ENCODE measurements at places on chromosomes 16 and 17.

DNA sequence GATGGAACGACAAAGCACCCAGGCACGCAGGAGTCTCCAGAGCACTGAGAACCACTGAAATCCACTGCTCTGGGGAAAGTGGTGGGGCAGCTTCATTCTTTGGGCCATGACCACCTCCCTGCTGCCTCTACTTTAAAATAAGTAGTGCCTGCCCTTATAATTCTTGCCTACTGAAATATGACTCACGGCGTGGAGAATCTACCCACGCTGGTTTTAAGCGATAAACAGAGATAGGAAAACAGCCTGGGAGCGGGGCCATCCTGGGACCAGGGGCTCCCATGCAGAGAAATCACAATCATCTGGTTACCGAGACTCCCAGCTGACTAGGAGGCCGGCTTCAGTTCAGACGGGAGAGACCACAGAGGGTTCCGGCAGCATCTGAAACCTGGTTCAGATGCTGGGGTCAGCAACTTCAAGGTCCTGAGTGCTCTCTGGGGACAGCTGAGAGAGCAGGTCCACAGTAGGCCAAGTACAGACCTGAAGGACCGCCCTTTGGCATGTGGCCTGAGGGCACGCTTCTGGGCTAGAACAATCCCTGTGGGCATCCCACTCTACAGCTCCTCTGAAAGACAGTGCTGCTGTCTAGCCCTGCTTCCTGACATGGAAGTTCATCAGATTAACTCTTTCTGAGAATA is 8.6 kb upstream of the DHRS13 start:
- no peak for DNase-seq

DNA sequence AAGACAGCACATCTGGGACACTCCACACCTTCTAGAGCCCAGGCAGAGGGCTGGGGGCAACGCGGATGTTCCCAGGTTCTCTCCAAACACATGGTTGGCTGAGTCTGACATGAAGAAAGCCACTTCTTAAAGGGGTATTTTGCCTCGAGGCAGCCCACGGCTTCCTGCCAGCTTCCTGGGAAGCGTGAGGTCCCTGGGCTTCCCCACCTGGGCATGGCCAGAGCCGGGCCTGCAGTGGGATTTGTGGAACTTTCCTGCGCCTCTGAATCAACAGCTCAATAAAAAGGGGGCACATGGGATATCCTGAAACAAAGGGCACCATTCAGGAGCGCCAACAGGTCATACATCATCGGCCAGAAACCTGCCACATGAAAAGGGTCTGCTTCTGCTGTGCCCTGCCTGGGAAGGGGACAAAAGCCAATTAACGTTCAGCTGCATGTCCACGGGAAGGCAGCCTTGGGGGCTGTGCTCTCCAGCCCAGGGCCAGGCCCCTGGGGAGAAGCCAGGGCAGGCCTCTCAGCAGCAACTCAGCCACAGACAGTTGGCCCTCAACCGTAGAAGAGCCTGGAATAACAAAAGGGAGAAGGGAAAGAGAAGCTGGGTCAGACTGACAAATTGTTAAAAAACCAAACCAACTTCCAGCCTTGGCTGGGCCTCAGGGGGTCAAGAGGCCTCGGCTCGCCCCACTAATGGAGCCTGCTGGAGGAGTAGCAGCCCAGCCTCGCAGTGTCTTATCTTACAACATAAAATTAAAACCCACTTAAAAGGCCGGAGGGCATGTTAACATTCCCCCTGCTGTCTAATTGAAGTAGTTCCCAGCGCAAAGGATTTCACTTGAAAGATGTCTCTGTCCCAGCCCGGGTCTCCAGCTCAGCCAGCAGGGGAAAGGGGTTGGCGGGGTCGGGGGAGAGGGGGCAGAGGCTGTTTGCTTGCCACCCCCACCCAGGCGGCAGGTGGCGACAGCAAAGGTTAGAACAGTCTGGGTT is 34.2 kb downstream of the TBX4 start:
- no peak for DNase-seq

DNA sequence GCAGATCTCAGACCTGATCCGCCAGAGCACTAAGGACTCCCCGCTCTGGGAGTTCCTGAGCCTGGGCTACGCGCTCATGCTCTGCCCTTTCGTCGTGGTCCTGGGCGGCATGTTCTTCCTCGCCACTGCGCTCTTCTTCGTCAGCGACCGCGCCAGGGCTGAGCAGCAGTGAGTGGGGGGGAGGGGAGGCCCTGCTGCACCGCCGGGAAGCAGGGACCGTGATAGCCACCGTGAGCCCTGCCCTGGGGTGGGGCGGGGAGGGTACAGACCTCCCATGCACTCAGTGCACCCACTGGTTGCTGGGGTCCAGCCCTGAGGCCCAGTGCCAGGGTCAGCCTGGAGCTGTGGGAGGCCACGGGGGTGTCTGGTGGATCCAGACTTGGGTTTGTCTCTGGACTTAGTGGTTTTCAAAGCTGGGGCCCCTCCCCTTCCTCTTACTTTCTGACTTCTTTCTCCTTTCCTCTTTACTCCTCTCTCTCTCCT is 18.9 kb downstream of the MYBBP1A start:
- DNase-seq, result no peak

DNA sequence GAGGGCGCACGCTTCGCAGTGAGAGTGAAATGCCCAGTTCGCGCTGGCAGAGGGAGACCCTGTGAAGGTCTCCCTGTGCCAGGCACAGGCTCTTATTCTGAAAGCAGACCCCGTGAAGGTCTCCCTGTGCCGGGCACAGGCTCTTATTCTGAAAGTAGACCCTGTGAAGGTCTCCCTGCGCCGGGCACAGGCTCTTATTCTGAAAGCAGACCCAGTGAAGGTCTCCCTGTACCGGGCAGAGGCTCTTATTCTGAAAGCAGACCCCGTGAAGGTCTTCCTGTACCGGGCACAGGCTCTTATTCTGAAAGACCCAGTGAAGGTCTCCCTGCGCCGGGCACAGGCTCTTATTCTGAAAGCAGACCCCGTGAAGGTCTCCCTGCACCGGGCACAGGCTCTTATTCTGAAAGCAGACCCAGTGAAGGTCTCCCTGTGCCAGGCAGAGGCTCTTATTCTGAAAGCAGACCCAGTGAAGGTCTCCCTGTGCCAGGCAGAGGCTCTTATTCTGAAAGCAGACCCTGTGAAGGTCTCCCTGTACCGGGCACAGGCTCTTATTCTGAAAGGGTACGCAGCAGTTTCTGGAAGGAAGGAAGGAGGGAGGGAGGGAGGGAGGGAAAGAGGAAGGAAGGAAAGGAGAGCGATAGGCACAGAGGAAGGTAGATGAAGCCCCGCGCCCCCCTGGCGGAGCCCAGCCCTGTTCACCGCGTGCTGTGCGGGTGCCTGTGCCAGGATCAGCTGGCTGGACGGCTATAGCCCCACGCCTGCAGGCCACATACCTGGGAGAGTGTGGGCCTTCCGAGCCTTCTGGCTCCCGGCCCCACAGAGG is 55.3 kb downstream of the WDR45B start:
- DNase-seq, result peak; percentile 58

GRCh38 chr17:66455060-66455459 is 152.6 kb downstream of the PRKCA start:
- no peak for DNase-seq

GRCh38 chr16:9666834-9667480 is 515.3 kb downstream of the GRIN2A start:
- no peak for DNase-seq

DNA sequence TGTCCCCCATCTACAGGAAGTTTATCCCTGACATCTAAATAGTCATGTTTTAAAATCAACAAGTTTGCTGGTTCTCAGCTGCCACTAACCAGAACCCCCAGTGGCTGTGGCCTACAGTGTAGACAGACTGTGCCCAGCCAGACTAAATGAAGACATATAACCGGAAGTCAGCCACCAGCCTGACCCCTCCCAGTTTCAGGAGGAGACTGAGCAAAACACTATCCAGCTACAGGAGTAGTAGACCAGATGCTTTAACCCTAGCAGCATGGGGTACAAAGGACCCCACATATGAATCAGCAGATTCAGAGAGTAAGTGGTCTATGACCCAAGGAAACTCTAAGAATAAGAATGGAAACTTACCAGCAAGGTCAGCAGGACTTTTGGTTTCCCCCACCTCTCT is 83.4 kb downstream of the HIC1 start:
- DNase-seq, result no peak

GRCh38 chr16:58098207-58099096 is 30.7 kb downstream of the CFAP20 start:
- no peak for DNase-seq

- no peak for DNase-seq
Measured at GRCh38 chr16:60087530-60087929, 1353.4 kb upstream of the GOT2 start.

- no peak for DNase-seq
Measured at GRCh38 chr16:11370084-11370931, 25.0 kb downstream of the RMI2 start.

DNA sequence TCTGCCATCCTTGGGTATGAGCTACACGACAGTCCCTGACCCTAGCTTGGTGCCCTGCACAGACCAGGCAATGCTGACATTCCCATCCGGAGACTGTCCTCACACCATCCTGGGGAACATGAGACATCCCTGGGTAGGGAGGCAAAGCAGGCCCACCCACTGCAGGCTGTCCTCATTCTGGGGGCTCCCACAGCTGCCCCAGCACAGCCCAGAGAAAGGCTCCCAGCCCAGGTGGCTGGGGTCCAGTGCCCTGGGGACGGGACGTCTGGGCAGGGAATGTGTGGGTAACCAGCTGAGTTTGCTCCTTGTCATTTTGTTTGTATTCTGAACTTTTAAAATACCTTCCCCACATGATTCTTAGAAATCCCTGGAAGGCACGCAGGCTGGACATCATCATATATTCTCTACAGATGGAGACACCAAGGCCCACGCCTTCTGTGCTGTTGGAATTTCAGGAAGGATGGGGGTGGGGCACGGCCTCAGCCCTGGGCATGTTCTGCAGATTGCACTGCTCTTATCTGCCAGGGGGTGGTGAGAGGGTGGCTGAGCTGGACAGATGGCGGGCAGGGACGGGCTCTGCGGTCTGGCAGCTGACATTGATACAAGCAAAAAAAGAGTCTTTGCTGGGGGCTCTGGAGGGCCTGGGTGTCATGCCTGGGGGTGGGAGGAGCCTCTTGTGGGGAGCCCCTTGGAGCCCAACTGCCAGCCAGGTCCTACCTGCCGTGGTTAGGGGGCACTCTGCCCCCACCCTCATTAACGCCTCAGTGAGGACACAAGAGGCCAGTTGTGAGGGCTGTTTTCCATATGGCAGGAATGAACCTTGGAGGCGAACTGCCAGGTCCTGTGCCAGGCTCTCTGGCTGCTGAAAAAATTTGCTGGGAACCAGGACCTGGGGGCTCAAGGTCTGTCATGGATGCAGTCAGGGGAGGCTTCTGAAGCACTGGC is 28.4 kb downstream of the LRRC75A start:
- peak; percentile 83 for DNase-seq

DNA sequence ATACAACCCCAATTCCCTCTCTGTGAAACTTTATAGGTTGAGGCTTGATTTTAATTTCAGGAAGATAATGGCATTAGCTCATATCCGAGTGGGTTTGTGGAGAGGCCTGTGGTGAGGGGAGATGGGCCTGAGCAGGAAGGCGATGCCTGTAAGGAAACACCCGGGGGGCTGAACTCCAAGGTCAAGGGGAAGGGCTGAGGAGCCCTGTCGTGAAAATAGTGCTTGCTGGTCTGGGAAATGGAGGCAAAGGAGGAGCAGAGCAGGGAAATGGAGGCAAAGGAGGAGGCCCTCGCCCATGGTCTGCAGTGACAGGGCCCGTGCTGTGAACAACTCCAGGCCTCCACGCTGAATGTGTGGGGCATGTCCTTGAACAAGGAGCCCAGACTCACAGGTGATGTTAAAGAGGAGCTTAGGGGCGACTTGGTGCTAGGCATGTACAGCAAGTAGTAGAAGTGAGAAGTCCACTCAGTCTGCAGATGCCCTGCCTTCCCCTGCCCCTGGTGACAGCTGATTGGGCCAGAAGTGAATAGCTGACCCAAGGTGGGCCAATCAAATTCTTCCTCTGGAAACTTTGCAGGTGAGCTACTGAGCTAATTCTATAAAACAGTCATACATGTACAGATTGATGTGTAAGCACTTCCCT is 38.1 kb downstream of the MRPS23 start:
- DNase-seq, result no peak

DNA sequence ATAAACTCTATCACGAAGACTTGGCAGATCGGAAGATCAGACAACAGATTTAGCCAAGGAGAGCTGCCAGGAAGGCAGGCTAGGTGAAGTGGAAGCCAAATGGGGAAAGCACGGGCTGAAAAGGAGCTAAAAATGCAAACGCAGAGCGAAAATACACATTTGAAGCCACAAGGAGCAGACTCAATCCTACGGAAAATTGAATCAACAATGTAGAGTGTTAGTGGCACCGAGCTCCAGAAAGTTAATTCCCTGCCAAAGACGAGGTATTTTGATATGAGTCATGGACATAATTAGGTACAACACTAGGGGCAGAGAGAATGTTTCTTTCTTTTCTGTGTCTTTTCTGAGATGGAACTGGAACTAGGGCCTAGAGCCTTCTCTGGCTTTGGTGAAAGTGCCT is 20.7 kb downstream of the GSG1L start:
- no peak for DNase-seq

DNA sequence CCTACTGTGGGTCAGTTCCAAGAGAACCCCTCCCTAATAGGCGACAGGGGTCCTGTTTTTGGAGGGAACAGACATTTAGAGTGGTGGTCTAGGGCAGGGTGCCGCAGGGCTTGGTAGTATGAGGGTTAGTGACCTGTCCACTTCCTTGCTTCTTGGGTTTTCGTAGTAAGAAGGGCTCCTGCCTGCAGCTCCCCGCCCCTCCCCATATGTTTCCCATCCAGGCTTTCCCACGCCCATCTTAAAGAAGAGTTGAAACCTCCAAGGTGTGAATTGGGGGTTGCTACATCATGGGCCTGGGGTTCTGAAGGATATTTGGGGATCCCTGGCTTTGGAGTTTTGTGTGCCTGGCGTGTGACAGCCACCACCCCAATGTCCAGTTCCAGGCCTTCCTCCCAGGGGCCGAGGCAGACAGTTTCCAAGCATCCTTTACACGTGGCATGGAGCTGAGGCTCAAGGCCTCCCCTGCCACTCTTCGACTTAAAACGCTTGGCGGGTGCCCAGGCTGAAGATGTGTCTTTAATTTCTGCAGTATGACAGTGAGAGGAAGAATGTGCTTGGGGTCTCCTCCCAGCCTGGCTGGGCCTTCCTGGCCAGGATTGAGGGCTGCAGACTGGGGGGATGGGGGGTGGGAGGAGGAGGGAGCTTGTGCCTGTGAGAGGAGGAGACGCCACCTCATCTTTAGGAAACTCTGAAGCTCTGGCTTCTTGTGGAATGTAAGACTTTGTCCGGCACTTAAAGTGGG is 2.3 kb upstream of the COL1A1 start:
- no peak for DNase-seq

- DNase-seq, result no peak
Measured at GRCh38 chr16:54591816-54592246, 305.2 kb upstream of the IRX3 start.

DNA sequence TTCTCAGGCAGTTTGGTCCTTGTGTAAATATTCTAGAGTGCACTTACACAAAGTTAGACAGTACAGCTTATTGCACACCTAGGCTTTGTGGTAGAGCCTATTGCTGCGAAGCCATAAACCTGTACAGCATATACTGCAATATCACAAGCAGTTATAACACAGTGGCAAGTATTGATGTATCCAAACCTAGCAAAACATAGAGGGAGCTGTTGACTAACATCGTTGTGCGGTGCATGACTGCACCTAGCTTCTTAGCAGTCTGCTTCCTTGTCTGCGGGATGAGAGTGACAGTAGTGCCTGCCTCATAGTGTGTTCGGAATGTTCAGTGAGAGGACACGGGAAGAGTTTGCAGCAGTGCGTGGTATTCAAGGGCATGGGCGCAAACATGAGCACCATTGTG is 78.9 kb downstream of the MPRIP start:
- DNase-seq, result no peak

- no peak for DNase-seq
Measured at GRCh38 chr17:8007836-8008235, 5.4 kb downstream of the GUCY2D start.

- DNase-seq, result no peak
Measured at GRCh38 chr17:76528528-76529223, 8.8 kb downstream of the CYGB start.

- no peak for DNase-seq
Measured at GRCh38 chr17:27466743-27467375, 10.6 kb downstream of the KSR1 start.

Measured in C1 segment of cervical spinal cord (tissue), 14 donors.